ENCODE measurements at places on chromosomes 13 and 19.

DNA sequence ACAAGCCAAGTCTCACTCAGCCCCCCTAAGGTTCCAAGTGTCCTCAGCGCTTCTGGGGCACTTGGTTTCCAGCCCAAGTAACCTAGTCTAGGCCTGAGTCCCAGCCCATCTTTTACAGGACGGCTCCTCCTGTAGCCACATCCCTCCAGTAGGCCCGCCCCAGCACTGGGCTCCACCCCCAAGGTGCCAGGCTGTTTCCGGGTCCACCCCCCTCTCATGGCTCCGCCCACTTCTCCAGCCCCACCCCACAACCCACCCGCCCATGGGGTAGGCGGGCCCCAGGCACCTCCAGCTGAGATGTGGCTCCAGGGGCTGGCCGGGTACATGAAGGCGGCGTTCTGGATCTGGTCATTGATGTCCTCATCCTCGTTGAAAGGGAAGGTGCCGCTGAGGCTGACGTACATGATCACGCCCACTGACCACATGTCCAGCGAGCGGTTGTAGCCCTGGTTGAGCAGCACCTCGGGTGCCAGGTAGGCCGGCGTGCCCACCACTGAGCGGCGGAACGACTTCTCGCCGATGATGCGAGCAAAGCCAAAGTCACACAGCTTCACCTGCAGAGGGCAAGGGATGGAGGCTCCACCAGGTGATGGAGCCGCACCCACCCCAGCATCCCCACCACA, 17.2 kb upstream of the DACT3 start:
- DNase-seq: peak; percentile 40

- peak; percentile 25 for DNase-seq
These were observed 30.7 kb downstream of the CEACAM1 start for GRCh38 chr19:42497492-42498168.

GRCh38 chr13:33110386-33110712, 94.1 kb downstream of the KL start:
- no peak for DNase-seq

- DNase-seq: no peak
These were observed 172.2 kb downstream of the DNAJC15 start for GRCh38 chr13:43195551-43195950.

GRCh38 chr13:53398051-53398450, 369.4 kb downstream of the OLFM4 start:
- no peak for DNase-seq

GRCh38 chr13:29160862-29161261, 340.7 kb downstream of the MTUS2 start:
- no peak for DNase-seq

DNA sequence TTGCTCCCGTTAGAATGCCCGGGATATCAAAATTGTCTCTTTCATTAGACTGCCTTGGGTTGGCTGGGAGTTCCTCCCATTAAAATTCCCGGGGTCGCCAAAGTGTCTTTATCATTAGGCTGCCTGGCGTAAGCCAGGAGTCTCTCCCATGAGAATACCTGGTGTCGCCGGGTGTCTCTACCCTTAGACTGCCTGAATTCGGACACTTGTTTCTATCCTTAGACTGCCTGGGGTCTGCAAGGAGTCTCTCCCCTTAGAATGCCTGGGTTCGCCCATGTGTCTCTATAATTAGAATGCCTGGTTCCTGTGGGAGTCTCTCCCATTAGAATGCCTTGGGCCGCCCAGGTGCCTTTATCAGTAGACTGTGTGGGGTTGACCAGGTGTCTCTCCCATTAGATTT, 1538.2 kb downstream of the UQCRFS1 start:
- DNase-seq: no peak

- DNase-seq: no peak
These were observed 147.6 kb downstream of the RBM26 start for GRCh38 chr13:79258489-79258888.

DNA sequence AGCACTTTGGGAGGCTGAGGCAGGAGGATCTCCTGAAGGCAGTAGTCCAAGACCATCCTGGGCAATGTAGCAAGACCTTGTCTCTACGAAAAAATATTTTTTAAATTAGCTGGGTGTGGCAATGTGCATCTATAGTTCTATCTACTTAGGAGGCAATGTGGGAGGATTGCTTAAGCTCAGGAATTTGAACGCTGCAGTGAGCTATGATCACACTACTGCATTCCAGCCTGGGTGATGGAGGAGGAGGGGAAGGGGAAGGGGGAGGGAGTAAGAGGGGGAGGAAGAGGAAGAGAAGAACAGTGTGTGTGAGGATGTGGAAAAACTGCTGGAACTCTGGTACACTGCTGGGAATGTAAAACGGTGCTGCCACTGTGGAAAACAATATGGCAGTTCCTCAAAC, 9.2 kb upstream of the CLIP3 start:
- DNase-seq: no peak

DNA sequence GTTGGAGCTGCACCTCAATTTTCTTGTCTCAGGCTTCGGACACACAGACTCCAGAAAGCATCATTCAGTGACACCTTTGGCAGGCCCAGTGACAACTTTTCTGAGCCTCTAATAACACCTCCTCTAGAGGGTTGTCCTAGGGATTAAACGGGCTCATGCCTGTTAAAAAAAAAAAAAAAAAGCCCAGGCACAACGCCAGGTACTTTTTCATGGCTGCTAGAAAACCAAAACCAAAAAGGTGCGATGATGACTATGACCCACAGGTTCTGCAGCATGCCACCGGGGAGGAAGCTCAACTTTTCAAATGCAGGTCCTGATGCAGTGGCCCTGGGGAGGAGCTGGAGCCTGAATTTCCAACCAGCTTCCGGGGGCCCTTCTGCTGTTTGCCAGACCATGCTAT, 184.2 kb downstream of the ABCC4 start:
- no peak for DNase-seq

GRCh38 chr13:48731001-48731658, 77.4 kb downstream of the CYSLTR2 start:
- no peak for DNase-seq

DNA sequence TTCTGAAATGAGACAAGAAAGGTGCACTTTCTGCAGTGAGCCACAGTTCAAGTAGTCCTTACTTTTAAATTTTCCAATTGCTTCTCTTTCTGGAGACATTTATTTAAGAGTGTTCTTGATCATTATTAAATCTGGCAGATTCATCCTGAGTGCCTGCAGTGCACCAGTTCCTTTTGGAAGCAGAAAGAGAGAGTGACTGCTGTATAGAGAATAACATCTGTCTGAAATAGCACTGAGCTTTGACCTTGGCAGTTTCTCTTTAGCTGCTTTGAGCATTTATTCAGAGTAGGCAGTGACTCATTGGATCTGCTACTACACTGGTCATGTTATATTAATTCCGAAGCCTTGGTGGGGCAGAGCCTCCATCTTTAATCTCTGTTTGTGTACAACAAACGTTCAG, 1373.7 kb downstream of the PCDH9 start:
- DNase-seq: no peak

GRCh38 chr13:52838433-52839107, 9.9 kb downstream of the PCDH8 start:
- no peak for DNase-seq

GRCh38 chr13:53863520-53863919, 834.9 kb downstream of the OLFM4 start:
- DNase-seq: no peak

DNA sequence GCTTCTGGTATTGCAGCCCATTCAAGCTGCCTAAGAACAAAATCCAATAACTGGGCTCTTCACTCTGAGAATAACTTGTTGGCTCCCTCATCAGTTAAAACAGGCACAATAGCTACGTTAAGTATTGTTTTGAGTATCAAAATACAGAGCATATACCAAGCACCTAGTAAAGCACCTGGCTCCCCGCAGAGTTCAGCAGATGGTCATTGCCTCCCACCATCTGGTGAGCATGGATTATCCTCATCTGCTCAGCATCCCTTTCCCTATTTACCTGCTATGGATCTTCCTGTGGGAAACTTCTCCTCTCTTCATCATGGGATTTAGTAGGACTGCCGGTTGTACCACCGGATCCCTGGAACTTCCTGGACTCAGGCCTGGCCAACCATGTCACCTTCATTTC, 199.2 kb upstream of the MAB21L1 start:
- DNase-seq: no peak

- DNase-seq: no peak
These were observed 3.8 kb downstream of the GRIK5 start for GRCh38 chr19:42066075-42066754.

DNA sequence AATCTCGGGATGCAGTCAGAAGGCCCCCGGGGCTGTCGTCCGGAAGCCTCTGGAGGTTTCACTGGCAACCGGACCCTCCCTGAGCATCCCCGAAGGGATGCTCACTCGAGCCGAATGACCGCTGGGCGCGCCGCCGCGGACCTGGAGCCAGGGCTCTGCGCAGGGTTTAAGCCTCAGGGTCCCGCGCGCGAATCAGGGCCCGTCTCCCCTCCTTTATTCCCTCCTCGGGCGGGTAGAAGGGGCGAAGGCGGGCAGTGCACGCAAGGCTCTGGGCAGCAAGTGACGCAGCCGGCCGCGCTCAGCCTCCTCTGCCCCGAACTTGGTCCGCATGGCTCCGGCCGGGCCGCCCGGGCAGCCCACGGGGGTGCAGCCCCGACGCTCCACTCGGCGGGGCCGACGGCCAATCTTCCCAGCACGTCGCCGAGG, 572 bp downstream of the SHISA2 start:
- DNase-seq: peak; percentile 55

DNA sequence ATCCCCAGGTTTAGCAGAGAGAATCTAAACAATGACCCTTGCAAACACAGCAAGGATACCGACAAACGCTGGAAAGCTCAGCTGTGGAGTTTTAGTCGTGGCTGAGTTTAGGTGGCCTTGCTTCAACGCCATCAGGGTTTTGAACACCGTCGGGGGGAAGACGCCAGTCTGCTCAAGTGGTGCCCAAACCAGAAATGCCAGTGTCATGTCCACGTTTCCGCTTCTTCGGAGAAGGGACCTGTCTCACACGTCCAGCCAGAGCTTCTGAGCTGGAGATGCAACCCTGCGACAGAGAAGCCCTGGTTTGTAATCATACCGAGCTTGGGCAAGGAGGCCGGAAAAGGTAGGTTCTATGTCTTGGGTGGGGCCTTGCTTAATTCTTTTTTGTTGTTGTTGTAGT, 42.6 kb upstream of the ATP11A start:
- no peak for DNase-seq

GRCh38 chr19:13051557-13052165, 51.0 kb downstream of the LYL1 start:
- DNase-seq: peak; percentile 93
